Activated CD4-positive, alpha-beta T cell treated with anti-CD3 and anti-CD28 coated beads for 36 hours (primary cell): ENCODE measurements at places on chromosomes 5 and 9.

GRCh38 chr5:59003641-59004040 lies 420.8 kb downstream of the RAB3C start:
- no peak for DNase-seq

DNA sequence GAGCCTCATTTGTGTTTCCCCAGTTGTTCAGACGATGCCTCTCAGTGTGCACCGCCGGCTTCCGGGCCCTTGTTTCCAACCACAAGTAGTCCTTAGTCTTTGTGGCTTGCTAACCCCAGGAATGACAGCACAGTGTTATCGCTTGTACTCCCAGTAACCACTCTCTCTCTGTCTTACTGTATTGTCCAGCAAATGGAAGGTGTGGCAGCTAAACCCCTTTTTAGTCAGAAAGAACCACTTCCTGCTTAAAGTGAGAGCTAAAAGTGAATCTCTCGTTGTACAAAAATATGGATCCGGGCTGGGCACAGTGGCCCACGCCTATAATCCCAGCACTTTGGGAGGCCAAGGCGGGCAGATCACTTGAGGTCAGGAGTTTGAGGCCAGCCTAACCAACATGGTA lies 61.3 kb downstream of the ENC1 start:
- DNase-seq, result peak; percentile 88

GRCh38 chr5:68950125-68950524 lies 143.7 kb upstream of the SLC30A5 start:
- no peak for DNase-seq

GRCh38 chr5:180381851-180382480 lies 28.8 kb upstream of the GFPT2 start:
- no peak for DNase-seq

DNA sequence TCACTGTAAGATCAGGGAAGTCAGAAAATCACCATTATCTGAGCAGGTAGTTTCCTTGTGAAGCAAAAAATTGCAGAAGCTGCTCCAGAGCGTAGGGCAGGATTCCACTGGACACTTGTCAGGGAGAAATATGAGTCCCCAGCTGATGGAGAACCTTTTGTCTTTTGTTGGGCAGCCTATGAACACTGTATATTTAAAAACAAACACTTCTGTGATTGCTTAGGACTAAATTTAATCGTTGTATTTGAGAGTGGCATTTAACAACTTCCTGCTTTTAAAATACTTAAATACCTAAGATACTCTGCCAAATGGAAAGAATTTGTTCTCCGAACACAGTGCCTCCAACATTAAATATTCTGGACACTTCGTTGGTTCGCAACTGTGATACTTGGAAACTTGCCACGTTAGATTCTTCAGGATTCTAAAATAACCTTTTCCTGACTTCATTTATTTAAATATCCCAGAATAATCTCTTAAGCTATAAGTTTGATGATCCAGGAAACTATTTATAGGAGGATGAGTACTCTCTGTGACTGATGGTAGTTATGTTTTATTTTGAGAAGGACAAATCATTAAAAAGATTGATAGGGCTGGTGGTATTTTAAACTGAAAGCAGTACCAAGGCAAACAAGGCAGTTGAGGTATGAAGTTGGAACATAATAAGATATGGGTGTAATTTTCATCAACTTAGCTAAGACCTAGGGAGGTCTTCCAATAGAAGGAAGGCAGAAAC lies 2.7 kb upstream of the HSPA4 start:
- DNase-seq, result no peak

- DNase-seq, result peak; percentile 83
Measured at GRCh38 chr9:2017331-2018161, 2.4 kb downstream of the SMARCA2 start.

- no peak for DNase-seq
Measured at GRCh38 chr5:50710838-50711237, 44.4 kb downstream of the PARP8 start.

DNA sequence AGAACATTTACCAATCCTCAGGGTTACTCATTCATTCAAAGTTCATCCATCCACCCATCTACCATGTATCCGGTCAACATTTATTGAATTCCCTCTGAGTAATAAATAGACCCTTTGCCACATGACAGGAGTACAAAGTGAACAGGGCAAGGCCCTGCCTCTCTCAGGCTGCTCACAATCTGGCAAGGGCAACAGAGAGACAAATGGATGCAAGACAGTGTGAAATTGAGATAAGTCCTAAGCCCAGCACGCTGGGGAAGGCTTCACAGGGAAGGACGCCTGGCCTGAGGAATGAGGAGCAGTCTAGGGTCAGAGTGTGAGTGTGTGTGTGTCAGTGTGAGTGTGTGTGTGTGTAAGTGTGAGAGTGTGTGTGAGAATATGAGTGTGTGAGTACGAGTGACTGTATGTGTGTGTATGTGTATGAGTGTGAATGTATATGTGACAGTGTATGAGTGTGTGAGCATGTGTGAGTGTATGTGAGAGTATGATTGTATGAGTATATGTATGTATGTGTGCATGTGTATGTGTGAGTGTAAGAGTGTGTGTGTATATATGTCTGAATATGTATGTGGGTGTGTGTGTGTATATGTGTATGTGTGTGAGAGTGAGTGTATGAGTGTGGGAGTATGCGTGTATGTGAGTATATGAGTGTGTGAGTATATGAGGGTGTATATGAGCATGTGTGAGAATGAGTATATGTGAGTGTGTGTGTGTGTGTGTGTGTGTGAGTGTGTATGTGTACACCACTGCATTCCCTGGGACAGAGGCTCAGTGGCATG lies 145.6 kb downstream of the FSTL4 start:
- DNase-seq, result no peak

- DNase-seq, result no peak
Measured at GRCh38 chr9:12723409-12724028, 30.3 kb downstream of the TYRP1 start.

DNA sequence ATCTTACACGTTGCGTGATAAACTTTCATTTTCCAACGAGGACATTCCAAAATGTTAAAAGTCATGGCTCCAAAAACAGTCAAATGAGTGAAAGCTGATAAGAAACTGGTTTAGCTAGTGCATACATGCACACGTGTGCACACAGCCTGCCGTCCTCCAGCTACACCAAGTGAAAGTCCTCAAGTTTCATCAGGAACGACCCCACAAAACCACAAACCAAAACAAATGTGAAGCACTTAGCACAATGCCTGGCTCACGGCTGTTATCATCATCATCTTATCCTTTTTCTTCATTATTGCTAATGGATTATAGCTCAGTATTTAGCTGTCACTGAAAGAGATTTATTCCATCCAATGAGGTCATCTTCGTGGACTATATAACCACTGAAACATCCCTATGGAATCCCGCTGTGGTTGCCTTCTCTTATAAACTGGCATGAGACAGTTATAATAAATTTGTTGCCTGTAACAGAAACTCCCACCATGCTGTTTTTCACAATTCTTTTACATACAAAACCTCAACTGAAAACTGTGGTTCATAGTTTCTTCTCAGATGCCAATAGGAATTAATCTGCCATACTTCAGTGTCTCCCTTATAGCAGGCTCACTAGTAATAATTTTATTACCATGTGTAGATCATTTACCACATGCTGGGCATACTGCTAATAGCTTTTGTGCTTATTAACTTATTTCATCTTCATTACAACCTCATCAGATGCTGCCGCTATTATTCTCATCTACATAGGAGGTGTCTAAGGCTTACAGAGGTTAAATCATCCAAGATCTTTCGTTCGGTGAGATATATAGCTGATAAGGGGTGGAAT lies 56.1 kb downstream of the SAXO1 start:
- no peak for DNase-seq

GRCh38 chr5:31537851-31538250 lies 5.8 kb downstream of the C5orf22 start:
- DNase-seq, result no peak

DNA sequence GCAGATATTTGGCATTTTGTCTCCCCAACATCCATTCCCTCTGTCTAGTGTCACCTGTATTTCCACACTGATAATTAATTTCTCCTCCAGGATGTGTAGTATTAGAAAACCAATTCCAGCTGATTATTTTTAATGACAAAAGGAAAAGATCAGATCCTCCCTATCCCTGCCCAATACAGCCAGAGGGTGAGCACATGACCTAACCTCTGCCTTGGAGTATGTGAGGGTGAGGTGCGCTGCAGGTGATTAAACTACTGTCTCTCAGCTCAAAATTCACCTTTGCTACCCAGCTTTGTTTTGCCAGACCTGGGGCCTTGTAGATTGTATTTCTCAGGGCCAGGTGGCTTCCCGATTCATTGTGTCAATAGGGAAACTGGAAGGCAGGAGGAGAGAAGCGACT lies 402.1 kb downstream of the PRELID2 start:
- no peak for DNase-seq

- DNase-seq, result no peak
Measured at GRCh38 chr9:19231904-19232822, 1.7 kb downstream of the DENND4C start.

GRCh38 chr9:118522093-118523028 lies 818.2 kb downstream of the TLR4 start:
- DNase-seq, result peak; percentile 50

GRCh38 chr9:17807613-17808282 lies 228.9 kb downstream of the SH3GL2 start:
- DNase-seq, result no peak

- peak; percentile 14 for DNase-seq
Measured at GRCh38 chr9:68793605-68794343, 88.7 kb downstream of the PIP5K1B start.

GRCh38 chr9:38761339-38761738 lies 41.4 kb upstream of the FAM240B start:
- DNase-seq, result no peak

DNA sequence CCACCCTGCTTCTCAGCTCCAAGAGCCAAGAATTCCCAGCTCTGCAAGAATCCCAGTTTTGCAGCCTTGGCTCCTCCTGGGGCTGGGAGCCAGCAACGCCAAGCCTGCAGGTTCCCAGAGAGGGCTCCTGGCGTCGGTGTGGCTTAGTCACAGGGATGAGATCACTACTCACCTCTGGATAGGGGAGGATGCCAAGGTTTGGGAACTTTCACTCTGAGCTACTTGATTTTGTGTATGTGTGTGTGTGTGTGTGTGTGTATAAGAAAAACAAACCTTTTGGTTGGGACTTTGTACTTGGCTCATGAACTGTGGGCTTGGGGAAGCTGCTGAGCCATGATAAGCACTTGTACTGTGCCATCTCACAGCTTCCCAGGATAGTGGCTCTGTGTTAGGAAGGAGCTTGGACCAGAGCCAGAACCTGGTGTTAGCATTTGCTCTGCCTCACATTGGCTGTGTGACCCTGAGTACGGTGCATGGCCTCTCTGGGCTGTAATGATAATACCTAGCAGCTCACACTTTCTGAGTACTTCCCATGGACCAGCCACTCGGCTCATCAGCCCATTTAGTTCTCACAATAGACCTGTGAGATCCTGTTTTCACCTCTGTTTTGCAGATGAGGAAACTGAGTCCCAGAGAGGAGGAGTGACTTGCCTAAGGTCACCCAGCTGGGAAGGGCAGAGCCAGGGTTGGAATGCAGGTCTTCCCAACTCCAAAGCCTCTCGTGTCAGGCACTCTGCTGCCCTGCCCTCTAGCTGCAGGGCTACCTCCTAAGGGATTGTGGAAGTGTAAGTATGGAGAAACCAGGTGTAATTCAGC lies 41.4 kb upstream of the DAB2IP start:
- DNase-seq, result no peak
